ENCODE measurements at places on chromosomes 3 and 15.

- no peak for DNase-seq
Measured at GRCh38 chr3:162632672-162633071, 1136.1 kb downstream of the OTOL1 start.

GRCh38 chr3:10758304-10759037, 57.6 kb upstream of the SLC6A11 start:
- DNase-seq = no peak

DNA sequence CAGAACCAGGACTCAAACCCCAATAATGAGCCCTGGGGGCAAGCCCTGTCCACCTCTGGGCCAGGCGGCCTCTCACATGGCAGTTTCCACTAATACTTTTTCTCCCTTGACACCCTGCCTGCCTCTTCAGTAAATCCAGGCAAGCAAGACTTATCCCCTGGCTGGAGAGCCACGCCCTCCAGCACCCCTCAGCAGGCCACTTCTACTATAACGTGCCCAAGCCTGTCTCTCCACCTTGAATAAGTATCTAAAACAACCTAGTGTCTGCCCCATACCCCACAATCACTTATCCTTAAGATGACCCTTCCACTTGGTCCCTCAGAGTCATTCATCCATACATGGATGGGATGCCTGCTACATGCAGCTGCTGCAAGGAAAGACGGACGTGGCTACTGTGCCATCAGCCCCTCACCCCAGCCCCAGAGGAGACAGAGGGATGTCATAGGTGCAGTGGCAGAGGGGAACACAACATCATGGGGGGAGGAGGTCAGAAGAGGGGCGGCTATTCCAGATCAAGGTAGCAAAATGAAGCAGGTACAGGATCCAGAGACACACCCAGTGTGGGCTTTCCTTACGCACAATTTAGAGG, 63.4 kb downstream of the LRIG1 start:
- no peak for DNase-seq

GRCh38 chr3:138682648-138683047, 74.1 kb downstream of the FAIM start:
- no peak for DNase-seq

Data from stimulated activated CD4-positive, alpha-beta T cell treated with anti-CD3 and anti-CD28 coated beads, TNF-alpha, amount 100 ng/mL, for 4 hours (primary cell).